ENCODE measurements at places on chromosomes 3 and 15.

GRCh38 chr3:195907684-195907933, 742 bp downstream of the TNK2 start:
- H3K27ac ChIP-seq: peak overlapping the region; percentile 86
- no peaks in the 10 kb centered on the region for H3K27me3 ChIP-seq

GRCh38 chr3:42317137-42317536, 51.2 kb upstream of the CCK start:
- no peaks in the 10 kb centered on the region for H3K4me1 ChIP-seq
- no peak overlapping the region for H3K27ac ChIP-seq
- DNase-seq: no peak
- H3K36me3 ChIP-seq: no peaks in the 10 kb centered on the region
- H3K4me3 ChIP-seq: no peak overlapping the region

GRCh38 chr3:127273206-127273605, 14.6 kb downstream of the PRR20G start:
- H3K4me3 ChIP-seq: no peak overlapping the region
- H3K36me3 ChIP-seq: no peaks in the 10 kb centered on the region
- DNase-seq: no peak

- peaks cover 3% of the 10 kb centered on the region for H3K36me3 ChIP-seq
- H3K27ac ChIP-seq: no peak overlapping the region
- H3K4me1 ChIP-seq: peaks cover 22% of the 10 kb centered on the region
- H3K27me3 ChIP-seq: peaks cover 5% of the 10 kb centered on the region
- DNase-seq: no peak
Measured at GRCh38 chr3:149967086-149967685, 3.5 kb downstream of the PFN2 start.

DNA sequence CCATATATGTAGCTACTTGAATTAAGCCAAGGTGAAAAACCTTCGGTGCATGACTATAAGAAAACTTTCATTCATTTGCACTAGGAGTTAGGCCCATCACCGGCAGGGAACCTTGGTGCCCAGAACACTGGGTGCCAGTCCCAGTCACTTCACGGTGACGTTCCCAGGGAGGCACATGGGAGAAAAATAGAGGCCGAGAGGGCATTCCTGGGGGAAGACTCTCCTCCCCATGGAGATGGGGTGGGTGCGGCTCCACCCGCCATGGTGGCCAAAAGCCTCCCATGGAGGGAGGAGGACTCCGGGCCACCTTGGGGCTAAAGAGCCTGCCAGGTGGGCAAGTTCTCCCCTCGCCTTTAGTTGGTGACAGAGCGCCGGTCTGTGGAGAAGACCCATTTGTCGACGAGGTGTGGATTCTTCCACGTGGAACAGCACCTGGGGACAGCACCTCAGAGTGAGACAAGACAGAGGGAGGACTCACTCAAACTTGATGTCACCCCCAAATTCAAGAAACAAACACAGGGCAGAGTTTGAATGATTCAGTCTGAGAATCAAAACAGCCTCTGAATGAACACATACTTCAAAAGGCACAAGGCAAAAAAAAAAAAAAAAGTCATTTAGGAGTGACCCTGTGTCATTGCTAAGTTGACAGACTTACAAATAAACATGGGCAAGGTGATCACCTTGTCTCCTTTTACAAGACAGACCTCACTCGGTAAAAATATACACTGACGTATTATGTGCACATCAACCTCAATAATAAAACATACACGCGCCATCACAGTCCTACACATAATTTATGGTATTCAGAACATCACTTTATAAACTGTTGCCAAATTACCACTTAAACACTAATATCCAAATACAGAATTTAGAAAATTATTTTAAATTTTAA, 38.6 kb downstream of the ZXDC start:
- H3K36me3 ChIP-seq: peaks cover 72% of the 10 kb centered on the region
- H3K27ac ChIP-seq: no peak overlapping the region
- DNase-seq: no peak

- H3K4me3 ChIP-seq: peak overlapping the region; percentile 59
- H3K27me3 ChIP-seq: peaks cover 49% of the 10 kb centered on the region
- DNase-seq: no peak
- peaks cover 11% of the 10 kb centered on the region for H3K4me1 ChIP-seq
- H3K36me3 ChIP-seq: no peaks in the 10 kb centered on the region
Measured at GRCh38 chr3:32815841-32816438, 1.9 kb upstream of the TRIM71 start.

GRCh38 chr15:20355256-20355868, 186.2 kb downstream of the GOLGA6L6 start:
- H3K4me1 ChIP-seq: peaks cover 3% of the 10 kb centered on the region
- H3K36me3 ChIP-seq: no peaks in the 10 kb centered on the region
- no peak for DNase-seq
- H3K27ac ChIP-seq: no peak overlapping the region
- H3K4me3 ChIP-seq: no peak overlapping the region

GRCh38 chr3:152241142-152242017, 27.3 kb upstream of the MBNL1 start:
- H3K36me3 ChIP-seq: no peaks in the 10 kb centered on the region
- no peaks in the 10 kb centered on the region for H3K27me3 ChIP-seq
- no peak overlapping the region for H3K4me3 ChIP-seq
- peaks cover 21% of the 10 kb centered on the region for H3K4me1 ChIP-seq

- no peak overlapping the region for H3K27ac ChIP-seq
- H3K4me1 ChIP-seq: no peaks in the 10 kb centered on the region
- no peak overlapping the region for H3K4me3 ChIP-seq
- no peak for DNase-seq
Measured at GRCh38 chr3:29934751-29935150, 653.9 kb downstream of the RBMS3 start.

DNA sequence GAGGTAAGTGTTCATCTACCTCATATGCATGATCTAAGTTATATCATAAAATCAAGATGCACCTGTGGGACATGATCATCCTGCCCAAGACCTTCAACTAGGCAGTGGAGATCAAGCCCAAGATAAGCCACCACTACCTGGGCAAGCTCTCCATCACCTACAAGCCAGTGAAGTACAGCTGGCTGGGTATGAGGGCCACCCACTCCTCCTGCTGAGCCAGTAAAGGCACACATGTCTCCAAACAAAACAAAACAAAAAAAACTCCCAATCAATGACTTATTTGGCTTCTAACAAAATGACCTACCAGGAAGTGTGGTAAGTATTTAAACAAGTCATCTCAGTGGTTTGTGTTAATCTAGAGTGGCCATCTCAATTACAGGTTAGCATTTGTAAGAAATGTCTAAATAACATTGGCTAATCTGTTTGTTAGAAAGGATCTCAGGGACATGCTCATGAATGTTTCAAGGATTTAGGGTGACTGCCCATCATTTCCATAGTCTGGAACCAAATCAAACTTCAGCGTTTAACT, 3.1 kb downstream of the PAQR9 start:
- peaks cover 58% of the 10 kb centered on the region for H3K27me3 ChIP-seq
- no peak for DNase-seq
- H3K27ac ChIP-seq: no peak overlapping the region
- H3K4me3 ChIP-seq: no peak overlapping the region

GRCh38 chr3:53122933-53123305, 7.3 kb downstream of the RFT1 start:
- no peak overlapping the region for H3K4me3 ChIP-seq
- DNase-seq: no peak
- no peaks in the 10 kb centered on the region for H3K27me3 ChIP-seq
- H3K27ac ChIP-seq: no peak overlapping the region

- no peak overlapping the region for H3K27ac ChIP-seq
- H3K4me1 ChIP-seq: no peaks in the 10 kb centered on the region
- H3K4me3 ChIP-seq: no peak overlapping the region
Measured at GRCh38 chr3:21859124-21860081, 108.4 kb upstream of the ZNF385D start.

DNA sequence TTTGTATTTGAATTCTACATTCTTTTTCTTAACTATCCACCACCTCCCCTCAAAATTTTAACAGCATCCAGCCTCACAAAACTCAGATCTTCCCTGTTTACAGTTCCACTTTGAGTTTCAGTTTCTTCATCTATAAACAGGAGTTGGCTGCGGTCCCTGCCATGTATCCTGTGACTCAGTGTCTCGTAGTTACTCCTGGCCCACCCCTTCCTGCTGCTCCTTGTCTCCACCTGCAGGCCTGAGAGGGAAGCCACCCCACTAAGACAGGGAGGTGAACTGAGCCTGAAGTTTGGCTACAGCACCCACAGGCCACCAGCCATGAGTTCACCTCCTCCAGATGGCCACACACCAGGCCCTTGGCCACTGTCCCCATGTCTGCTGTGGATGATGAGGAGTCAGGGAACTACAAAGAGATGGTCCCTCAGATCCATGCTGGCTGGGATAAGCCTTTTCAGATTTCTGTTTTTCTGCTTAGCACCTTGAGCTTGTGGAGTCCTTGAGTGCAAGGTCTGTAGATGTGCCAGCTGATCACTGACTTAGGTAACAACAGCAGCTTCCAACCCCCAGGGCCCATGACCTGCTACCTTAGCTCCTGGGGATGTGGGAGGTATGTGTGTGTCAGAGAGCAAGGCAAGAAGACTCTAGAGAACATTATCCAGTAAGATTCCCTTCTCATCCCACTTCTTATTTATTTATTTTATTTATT, 37.5 kb downstream of the CD86 start:
- DNase-seq: peak; percentile 60
- peaks cover 5% of the 10 kb centered on the region for H3K4me1 ChIP-seq
- H3K27ac ChIP-seq: no peak overlapping the region
- H3K27me3 ChIP-seq: no peaks in the 10 kb centered on the region
- H3K36me3 ChIP-seq: no peaks in the 10 kb centered on the region

DNA sequence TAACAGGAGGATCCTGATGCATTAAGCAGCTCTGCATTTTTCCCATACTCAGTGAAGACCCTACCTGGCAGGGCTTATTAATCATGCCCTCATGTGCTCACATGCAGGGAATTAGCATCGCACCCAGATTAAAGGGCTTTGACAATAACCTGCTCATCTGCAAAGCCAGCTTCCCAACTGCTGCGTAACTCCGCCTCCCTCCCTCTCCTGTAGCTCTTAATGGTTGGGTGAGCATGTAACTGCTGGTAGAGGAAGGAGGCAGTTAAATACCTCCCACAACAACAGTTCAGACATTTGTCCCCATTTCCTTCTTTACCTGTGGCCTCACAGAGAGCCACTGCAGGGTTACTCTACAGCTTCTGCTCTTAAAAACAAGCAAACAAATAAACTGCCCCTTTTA, 203.6 kb upstream of the WNT5A start:
- DNase-seq: no peak

GRCh38 chr3:72977060-72977808, 19.4 kb upstream of the PPP4R2 start:
- H3K36me3 ChIP-seq: no peaks in the 10 kb centered on the region
- H3K4me1 ChIP-seq: no peaks in the 10 kb centered on the region
- H3K4me3 ChIP-seq: no peak overlapping the region

DNA sequence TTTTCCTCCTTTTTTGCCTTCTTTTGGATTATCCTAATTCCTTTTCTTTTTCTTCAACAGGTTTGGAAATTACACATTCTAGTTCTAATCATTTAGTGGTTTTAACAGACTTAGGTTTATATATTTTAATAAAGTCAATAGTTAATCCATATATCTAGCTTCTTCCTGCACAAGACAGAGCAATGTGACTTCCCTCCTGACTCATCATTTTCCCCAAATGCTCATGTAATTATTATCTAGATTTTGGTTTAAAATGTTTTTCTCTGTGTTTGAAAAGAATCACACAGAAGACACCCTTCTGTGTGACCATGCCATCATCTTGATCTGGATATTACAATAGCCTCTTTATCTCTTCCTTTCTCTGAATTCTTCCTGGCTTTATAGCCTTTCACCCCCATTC, 28.6 kb upstream of the SSR3 start:
- no peaks in the 10 kb centered on the region for H3K27me3 ChIP-seq
- H3K36me3 ChIP-seq: no peaks in the 10 kb centered on the region
- peaks cover 5% of the 10 kb centered on the region for H3K4me1 ChIP-seq
- no peak overlapping the region for H3K27ac ChIP-seq
- no peak for DNase-seq
- no peak overlapping the region for H3K4me3 ChIP-seq

DNA sequence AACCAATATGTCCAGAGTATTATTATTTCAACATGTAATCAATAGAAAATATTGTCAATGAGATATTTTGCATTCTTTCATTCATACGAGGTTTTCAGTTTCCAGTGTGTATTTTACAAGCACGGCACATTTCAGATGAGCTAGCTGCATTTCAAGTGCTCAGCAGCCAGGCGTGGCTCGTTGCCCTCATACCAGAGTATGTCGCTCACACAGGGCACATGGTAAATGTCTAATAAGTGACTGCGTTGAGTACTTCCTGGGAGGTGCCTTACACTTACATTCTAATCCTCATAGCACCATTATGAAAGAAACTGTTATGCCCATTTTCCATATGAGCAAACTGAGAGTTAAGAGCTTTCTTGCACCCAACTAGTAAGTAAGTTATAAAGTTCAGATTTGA, 47.4 kb downstream of the TMEM266 start:
- H3K36me3 ChIP-seq: no peaks in the 10 kb centered on the region
- no peak for DNase-seq
- H3K27ac ChIP-seq: no peak overlapping the region
- H3K4me1 ChIP-seq: no peaks in the 10 kb centered on the region

GRCh38 chr3:153852355-153852754, 268.8 kb upstream of the ARHGEF26 start:
- no peaks in the 10 kb centered on the region for H3K4me1 ChIP-seq
- H3K36me3 ChIP-seq: no peaks in the 10 kb centered on the region
- H3K27me3 ChIP-seq: no peaks in the 10 kb centered on the region
- DNase-seq: no peak

GRCh38 chr3:77623500-77623899, 583.6 kb downstream of the ROBO2 start:
- no peak overlapping the region for H3K4me3 ChIP-seq
- H3K4me1 ChIP-seq: no peaks in the 10 kb centered on the region
- no peak overlapping the region for H3K27ac ChIP-seq
- H3K27me3 ChIP-seq: no peaks in the 10 kb centered on the region

GRCh38 chr3:148087601-148088371, 609.9 kb upstream of the AGTR1 start:
- H3K27ac ChIP-seq: no peak overlapping the region
- H3K4me1 ChIP-seq: no peaks in the 10 kb centered on the region
- H3K36me3 ChIP-seq: no peaks in the 10 kb centered on the region
- no peak for DNase-seq

GRCh38 chr3:107806536-107806935, 283.8 kb downstream of the BBX start:
- H3K27ac ChIP-seq: no peak overlapping the region
- H3K4me3 ChIP-seq: no peak overlapping the region
- H3K4me1 ChIP-seq: no peaks in the 10 kb centered on the region
- no peak for DNase-seq

DNA sequence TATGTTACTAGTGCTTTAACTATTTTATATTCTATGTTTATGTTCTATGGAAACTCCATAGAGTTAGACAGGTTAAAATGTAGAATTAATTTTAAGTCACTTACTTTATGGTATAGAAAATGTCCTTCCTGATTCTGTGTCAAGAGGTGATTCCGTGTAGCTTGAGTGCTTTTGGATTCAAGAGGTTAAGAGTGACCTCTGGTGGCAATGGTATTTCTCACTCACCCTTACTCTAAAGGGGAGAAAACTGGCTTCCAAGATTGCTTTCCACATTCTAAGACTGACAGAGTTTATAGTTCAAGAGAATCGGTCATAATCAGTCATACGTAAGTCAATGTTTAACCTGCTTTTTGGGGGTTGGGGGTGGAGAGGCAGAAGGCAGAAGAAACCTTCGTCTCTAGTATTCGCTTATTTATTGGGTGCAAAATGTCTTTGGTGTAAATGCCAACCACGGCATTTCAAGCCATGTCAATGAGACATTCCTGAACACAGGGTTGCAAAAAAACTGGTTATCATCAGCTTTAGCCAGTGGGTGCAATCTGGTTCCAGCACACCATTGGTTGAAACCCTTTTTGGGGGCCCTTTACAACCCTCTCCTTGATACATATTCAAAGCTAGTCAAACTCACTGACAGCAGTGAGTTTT, 92.0 kb upstream of the VGLL3 start:
- no peak overlapping the region for H3K27ac ChIP-seq
- no peaks in the 10 kb centered on the region for H3K27me3 ChIP-seq
- no peak for DNase-seq
- H3K36me3 ChIP-seq: no peaks in the 10 kb centered on the region
